Fibroblast of skin of scalp (primary cell): ENCODE measurements at places on chromosomes 13 and 19.

DNA sequence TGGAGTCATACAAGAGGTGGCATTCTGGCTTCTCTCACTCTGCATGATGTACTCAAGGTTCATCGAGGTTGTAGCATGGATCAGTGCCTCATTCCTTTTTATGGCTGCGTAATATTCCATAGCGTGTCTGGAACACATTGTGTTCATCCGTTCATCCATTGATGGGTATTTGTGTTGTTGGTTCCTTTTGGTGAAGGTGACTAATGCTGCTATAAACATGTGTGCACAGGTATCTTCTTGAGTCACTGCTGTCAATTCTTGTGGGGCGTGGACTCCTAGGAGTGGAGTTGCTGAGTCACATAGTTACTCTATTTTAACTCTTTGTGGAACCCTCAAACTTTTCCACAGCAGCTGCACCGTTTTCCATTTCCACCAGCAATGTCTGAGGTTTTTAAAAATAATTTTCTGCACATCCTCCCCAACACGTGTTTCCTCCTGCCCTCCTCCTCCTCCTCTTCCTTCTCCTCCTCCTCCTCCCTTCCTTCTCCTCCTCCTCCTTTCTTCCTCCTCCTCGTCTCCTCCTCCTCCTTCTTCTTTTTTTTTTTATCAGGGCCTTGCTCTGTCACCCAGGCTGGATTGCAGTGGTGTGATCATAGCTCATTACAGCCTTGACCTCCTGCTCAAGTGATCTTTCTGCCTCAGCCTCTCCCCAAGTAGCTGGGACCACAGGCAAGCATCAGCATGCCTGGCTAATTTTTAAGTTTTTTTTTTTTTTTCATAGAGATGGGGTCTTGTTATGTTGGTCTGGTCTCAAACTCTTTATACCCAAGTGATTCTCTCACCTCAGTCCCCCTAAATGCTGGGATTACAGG lies 2.0 kb upstream of the TMEM221 start:
- DNase-seq: no peak

DNA sequence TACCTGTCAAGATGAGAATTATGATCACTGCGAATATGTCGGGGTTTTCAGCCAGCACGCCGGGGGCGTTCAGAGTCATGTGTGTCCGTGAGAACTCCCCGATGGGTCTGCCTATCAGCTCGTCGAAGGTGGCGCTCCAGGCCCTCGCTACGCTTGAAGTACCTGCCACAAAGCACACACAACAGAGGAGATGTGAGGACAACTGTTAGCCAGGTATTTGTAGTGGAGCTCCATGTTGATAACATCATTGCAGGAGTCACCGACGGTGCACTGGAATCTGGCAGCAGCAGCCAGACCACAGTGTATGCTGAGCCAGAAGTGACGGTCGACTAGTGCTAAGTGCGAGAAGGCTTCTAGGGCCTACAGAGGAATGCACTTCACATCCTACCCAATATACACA lies 62.7 kb downstream of the SLC7A1 start:
- DNase-seq: no peak

DNA sequence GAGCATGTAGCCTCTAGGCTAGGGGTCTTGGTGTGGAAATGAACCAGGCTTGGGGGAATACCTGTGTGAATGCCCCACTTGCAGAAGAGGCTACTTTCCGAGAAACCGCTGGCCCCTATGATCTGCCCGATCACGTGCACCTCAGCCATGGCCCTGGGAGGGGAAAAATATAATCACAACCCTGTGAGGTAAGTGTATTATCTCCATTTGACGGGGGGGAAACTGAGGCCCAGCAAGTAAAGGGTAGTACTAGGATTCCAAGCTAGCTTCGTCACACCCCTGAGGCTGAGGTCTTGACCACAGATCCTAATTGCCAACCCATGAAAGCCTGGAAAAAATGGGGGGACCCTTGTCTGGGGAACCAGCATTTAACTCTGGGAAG lies 587 bp downstream of the B9D2 start:
- DNase-seq: no peak

- DNase-seq: no peak
Measured at GRCh38 chr19:48497728-48498594, 13.7 kb downstream of the LMTK3 start.

DNA sequence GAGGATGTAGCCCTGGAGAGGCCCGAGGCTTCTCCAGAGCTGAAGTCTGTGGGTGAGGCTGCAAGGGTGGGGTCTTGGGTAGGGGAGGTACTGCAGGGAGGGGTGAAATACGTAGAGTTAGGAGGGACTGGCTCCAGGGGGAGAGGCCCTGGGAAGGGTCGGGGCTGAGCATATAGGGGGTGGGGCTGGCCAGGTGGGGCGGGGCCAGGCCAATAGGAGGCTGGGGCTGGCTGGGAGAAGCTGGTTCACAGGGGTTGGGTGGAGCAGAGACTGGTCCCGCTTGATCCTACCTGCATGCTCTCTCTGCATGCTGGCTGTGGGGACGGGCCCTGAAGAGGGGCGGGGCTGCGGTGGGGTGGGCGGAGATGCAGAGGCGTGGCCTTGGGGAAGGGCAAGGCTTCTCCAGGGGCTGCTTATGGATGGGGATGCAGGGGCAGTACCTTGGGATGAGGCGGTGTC lies 51.9 kb downstream of the CELF5 start:
- DNase-seq: no peak

DNA sequence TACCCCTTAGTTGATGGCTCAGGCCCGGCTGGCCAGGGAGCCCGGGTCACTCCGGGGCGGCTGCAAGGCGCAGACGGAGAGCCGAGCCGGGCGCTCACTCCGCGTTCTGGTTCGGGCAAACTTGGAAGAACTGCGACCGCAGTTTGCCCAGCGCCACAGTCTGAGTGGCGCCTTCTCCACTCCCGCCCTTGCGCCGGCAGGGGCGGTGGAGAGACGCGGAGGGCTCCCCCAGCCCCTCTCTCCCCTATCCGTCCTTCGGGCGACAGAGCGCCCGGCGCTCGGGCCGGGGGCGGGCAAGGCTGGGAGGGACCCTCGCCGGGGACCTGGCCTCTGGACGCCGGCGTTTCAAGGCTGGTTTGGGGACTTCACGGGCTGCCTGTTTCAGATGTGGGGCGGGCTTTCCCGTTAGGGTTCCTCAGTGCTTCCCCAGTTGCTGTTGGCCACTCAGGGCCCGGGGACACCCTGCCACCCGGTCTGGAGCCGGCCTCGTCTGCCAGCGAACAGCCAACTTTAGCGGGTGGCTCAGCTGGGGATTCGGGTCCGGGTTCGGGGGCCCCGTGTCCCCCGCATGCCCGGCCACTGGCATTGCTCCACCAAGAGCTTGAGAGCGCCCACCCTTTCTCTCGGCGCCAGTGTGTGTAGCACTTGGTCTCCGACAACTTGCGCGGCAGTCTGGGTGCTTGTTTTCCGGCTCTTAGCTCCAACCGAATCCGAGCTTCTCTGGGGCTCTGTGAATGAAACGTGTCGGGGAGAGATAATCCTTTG lies 1.5 kb downstream of the GPC6 start:
- DNase-seq: peak; percentile 93

- DNase-seq: no peak
Measured at GRCh38 chr13:76790980-76791819, 95.0 kb downstream of the KCTD12 start.

DNA sequence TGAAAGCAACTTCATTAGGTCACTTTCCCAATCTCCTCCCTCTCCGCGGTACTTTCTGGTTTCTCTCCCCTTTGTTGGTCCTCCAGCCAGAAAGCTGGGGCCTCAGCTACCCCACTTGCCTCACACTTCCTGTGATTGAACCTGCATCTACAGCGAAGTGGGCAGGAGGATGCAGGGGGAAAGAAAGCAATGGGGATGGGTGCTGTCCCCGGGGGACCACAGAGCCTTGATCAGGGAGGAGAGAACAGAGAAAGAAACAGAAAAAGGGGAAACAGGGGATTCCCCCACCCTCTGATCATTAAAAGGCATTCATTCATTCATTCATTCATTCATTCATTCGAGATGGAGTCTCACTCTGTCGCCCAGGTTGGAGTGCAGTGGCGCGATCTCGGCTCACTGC lies 74.2 kb downstream of the TRPM4 start:
- DNase-seq: no peak

DNA sequence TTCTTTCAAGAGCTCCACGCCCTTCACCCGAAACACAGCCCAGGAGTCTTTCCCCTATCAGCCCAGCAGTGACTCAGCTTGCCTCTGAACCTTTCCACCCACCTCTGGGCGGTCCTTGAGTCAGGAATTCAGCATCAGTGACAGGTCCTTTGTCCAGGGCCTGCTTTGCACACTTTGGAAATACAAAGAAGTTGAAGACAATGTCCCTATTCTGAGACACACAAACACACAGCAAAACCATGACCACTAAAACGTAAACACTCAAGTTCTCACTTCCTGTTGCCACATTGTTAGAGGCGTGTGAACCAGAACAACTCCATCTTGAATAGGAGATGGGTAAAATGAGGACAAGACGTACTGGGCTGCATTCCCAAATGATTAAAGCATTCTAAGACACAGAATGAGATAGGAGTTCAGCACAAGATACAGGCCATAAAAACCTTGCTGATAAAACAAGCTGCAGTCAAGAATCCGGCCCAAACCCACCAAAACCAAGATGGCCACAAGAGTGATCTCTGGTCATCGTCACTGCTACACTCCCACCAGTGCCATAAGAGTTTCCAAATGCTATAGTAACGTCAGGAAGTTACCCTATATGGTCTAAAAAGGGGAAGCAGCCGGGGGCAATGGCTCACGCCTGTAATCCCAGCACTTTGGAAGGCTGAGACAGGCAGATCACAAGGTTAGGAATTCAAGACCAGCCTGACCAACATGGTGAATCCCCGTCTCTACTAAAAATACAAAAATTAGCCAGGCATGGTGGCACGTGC lies 49.2 kb upstream of the ATP12A start:
- no peak for DNase-seq

- no peak for DNase-seq
Measured at GRCh38 chr13:48961379-48961778, 14.3 kb upstream of the FNDC3A start.

GRCh38 chr13:51807041-51807440 lies 3.1 kb upstream of the DHRS12 start:
- no peak for DNase-seq
